ENCODE measurements at places on chromosomes 5 and 9.

- no peak for DNase-seq
These were observed 40.4 kb upstream of the FLT4 start for GRCh38 chr5:180689775-180690174.

DNA sequence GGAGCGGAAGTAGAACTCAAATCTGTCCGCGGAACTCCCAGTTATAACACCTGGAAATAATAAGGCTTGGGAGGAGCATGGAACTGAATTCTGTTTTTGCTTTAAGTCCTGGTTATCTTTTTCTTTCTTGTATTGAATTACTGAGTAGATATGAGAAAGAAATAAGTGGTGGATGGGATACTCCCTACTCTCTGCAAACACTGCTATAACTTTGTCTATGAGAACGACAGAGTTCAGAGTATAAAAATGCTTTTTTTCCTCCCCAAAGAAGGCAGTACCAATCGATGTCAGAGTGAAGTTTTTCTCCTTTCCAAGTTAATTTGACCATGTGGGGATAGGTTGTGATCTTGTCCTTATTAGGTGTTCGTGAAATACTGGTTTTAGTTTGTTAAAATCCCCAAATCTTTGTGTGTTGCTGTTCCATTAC, 1.2 kb downstream of the RIC1 start:
- peak; percentile 86 for DNase-seq

- DNase-seq, result no peak
These were observed 77.0 kb upstream of the TMC1 start for GRCh38 chr9:72444435-72444834.

DNA sequence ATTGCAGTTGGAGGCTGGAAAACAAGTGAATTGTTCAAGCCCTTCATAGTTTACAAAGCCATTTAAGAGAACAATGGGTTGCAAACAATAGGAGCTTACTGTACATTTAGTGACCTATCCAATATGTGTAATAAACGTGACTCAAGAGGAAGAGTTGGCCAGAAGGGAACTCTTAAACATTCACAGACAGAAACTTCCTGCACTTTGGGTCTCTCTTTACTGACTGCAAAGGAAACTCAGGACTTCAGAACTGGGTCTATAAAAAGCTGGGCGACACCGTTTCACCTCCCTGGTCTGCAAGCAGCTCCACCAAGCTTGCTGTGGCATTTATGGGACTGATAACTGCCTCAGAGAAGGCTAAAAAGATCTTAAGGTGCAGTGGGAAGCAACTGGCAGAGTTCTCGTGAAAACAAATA, 48.7 kb upstream of the SPATA31D4 start:
- peak; percentile 39 for DNase-seq

- DNase-seq, result no peak
These were observed 212.5 kb downstream of the MEF2C start for GRCh38 chr5:88670461-88670860.

GRCh38 chr5:136646915-136647314, 281.6 kb upstream of the TRPC7 start:
- no peak for DNase-seq

GRCh38 chr5:63011158-63011557, 432.5 kb downstream of the LRRC70 start:
- DNase-seq, result no peak

DNA sequence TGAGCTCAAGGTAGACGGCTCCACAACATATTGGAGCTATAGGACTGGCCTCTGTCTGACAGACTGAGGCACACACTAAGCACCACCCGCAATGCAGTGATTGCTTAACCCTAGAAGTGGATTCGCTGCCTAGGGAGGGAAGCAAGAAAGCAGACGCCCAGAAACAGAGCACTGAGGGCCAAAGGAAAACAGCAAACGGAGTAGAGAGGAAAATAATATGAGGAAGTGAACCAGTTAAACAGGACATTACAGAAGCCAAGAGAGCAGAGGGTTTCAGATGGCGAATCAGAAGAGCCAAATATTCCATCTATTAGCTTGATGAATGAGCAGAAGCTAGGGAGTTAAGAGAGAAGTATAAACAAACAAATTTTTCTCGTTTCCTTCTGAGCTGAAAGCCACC, 139.2 kb upstream of the LHFPL2 start:
- no peak for DNase-seq

DNA sequence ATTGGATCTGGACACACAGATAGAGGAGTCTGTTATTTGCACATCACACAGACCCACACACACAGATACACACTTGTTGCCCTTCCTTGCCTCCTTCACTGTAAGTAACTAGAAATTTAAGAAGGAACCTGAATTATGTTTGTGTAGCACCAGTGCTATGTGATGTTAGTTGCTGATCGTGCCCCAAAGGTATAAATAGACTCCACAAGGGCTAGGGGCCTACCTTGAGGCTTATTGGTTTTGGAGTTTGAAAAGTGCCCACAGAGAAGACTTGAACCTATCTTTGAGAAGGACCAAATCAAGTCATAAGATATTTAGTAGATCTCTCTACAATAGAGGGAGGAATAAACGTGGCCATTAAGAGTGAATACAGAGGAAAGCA, 8.8 kb upstream of the TGFBI start:
- DNase-seq, result no peak

All from muscle of back (tissue), 13 donors.